Stimulated activated CD8-positive, alpha-beta memory T cell treated with anti-CD3 and anti-CD28 coated beads, Interleukin-15, amount 100 ng/mL, for 1 hour (primary cell): ENCODE measurements at places on chromosomes 13 and 19.

- DNase-seq: no peak
Observed at GRCh38 chr19:7535998-7536695, 630 bp downstream of the PNPLA6 start.

- DNase-seq: no peak
Observed at GRCh38 chr19:38836159-38836982, 4.8 kb upstream of the ECH1 start.

GRCh38 chr13:59979589-59979988 is 184.1 kb downstream of the DIAPH3 start:
- DNase-seq: no peak

DNA sequence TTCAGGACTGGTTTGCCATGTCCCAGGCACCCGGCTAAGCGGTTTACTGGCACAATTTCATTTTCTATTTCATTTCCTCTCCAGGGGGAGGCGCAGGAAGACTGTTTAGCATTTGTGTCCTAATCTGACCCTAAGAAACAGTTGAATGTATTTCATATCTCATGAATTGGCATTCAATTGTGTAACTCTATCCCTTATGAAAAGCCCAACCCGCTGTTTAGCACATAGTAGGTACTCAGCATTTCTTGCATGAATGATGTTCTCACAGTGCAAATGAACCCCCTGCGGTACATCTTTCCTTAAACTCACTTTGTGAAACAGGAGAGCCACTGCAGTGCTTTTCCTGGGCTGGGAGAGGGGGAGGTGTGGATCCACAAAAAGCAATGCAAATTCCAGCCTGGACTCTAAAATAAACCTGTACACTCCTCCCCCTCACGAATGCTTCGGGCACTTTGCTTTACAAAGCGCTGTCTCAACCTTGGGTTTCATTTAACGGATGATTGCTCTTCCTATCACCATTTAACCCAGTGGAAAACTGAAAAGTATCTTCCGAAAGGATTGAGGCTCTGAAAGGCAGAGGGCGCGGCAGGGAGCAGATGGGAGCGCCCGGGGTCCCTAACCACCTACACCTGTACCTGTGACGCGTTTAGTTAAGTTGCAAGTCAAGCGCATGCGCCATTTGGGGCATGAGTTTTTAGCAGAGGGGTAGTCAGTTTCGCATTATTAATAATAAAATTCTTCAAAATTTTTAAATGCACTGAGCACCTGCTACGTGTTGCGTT is 1.2 kb upstream of the EEF2 start:
- no peak for DNase-seq

- DNase-seq: no peak
Observed at GRCh38 chr13:73273745-73274144, 214.9 kb downstream of the KLF5 start.

DNA sequence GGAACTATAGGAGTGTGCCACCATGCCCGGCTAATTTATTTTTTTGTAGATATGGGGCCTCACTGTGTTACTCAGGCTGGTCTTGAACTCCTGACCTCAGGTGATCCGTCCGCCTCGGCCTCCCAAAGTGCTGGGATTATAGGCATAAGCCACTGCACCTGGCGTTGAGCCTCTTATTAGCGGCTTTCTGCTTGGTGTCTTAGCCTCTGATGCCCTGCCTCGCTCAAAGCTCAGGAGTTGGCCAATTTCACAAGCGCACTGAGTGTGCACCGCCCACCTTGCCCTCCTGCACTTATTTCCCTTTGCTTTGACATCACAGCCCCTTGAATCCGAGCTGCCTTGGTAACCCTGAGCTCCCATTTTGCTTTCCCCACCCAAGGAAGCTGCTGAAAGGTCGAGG is 10.1 kb downstream of the YIPF2 start:
- no peak for DNase-seq

DNA sequence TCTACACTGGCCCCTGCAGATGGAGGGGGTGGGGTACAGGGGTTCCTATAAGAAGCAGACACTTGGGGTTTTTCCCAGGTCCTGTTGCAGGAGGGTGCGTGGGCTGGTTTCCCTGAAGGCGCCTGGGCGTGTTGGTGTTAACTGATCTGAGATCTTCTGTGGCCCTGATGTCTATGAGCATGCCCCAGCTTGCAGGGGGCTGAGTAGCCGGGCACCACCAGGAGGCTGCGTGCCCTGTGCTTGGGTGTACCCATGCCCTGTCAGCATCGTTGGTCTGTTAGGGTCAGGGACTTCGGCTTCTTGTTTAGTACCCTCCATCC is 45.3 kb downstream of the CAPN12 start:
- DNase-seq: no peak

DNA sequence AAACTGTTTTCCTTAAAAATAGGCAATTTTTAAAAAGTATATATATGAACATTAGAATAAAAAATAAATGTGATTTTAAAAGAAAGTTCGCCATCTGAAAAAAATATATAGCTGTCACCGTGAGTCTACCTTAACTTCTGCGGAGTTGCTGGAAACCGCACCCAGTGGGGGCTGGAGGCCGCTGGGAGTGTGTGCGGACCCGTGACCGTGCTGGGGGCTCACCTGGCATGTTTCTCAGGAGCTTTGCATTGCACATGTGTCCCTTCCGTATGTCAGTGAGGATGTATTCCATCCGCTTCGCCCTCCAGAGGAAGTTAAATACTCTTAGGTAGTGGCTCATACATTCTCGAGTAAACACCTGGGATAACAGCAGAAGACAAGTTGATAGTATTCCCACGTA is 71.7 kb downstream of the TUBGCP3 start:
- DNase-seq: no peak

DNA sequence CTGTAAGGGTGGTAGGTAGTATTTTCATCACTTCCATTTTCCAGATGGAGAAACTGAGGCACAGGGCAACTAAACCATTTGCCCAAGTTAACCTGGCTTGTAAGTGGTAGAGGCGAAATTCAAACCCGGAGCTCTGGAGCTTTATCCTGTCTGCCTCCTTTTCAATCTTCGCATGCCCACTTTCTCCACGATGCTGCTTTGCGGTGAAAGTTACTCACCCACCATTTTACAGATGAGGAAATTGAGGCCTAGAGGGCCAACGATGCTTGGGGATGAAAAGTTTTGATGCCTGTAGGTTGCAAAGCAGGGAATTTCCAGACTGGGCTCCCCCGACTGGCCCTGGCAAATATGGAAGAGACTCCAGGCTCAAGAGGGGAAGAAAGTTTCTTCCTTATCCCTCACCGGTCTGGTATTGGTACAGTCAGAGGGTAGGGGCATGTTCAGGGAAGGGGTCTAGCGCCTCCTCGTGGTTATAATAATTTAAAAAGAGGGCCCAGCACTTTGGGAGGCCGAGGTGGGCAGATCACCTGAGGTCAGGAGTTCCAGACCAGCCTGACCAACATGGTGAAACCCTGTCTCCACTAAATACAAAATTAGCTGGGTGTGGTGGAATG is 1.9 kb upstream of the SH2D3A start:
- DNase-seq: no peak
